ENCODE measurements at places on chromosomes 3 and 15. TPM values are rescaled to one million over a fixed set of nuclear protein-coding genes. Genes with fewer than 3 reads are reported as not detected.

DNA sequence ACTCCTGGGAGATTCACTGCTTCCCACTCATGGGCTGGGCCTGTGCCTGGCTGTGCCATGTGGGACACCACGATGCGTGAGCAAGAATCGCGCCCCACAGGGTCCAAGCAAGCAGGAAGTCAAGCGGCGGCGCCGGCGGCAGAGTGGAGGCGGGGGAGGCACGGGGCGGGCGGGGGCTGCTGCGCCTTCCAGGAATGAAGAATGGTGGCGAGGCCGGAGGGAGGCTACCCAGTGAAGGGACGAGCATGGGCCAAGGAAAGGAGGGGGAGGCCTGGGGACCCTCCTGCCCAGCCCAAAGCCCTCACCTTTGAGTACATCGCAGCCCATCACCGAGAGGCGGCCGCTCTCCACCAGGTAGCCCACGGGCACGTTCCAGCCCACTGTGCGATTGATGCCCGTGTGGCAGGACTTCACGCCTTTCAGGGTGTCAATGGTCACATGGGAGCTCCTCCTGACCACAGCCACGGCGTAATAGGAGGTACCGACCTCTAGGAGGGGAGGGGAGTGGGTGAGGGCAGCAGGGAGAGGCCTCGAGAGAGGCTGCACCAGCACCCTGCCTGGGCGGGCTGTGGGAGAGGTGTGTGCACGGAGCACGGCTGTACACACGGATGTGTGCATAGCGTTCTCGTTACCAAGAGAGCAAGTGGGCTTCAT is 5.5 kb downstream of the MELTF start:
- no peak for DNase-seq

DNA sequence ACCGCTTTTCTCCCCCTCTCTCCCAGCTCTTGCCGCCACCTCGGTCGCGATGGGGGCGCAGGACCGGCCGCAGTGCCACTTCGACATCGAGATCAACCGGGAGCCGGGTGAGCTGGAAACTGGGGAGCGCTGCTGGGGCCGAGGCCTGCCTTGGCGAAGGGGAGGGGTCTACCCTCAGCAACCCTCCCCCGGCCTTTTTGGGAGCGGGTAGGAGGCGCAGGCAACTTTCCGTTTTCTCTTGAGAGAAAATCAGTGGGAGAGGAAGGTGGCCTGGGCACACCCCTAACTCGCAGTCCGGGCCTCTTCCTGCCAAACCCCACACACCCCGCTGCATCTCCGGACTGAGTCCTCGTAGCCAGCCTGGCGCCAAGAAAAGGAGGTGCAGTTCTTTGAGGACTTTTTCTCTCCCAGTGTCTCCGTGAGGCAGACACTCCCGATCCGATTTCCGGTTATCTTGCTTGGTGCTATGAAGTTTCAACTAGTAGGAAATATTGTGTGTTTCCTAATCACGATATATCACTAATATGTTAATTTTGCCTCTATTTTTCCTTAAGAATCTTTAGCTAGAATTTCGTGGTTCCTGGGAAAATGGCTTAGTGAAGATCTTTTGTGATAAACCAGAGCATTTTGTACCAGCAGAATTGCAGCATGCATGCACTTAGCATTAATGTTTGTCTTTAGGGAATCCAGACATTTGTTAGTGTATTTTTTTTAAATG is 631 bp downstream of the NKTR start:
- peak; percentile 59 for DNase-seq

- no peak for DNase-seq
Measured at GRCh38 chr3:17550624-17551023, 191.8 kb downstream of the TBC1D5 start.

SLITRK3 gene
- not detected for polyA plus RNA-seq

All from left lung (tissue), 14 donors.